ENCODE measurements at places on chromosomes 13 and 19.

DNA sequence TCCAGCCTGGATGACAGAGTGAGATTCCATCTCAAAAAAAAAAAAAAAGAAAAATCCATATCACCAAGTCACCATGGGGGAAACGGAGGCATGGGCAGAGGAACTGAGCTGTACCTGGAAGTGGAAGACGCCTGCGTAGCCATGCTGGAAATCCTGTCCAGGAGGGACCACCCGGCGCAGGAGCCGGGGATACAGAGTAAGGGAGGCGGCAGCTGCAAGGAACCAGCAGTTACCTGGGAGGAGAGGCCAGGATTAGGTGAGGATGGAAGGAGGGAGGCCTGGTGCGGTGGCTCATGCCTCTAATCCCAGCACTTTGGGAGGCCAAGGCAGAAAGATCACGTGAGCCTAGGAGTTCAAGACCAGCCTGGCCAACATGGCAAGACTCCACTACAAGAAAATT is 2.0 kb downstream of the CAPN12 start:
- DNase-seq: no peak

DNA sequence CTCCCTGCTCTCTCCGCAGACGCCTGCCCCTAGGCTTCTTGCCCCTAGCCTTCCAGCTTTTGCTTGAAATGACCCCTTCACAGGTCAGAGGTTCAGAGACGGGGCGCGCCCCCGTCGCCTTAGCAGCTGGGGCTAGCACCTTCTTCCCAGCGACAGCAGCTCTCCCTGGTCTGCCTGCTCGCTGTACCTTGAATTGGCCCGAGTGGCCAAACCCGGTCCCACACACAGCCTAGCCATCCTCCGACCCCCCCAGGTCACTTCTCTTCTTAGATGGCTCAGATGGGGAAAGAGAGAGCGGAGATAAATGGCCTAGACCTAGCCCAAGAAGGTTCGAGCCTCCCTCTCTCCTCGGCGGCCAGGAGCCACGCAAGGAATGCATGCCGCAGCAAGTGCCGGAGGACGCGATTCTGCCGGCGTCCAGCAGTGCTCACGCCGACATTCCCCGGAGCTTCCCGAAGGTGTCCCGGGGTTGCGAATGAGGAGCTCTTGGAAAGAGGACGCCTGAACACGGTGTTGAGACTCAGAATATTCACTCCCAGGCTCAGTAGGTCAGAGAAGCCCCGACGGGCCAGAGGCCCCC is 1.3 kb downstream of the CDX2 start:
- DNase-seq: no peak

DNA sequence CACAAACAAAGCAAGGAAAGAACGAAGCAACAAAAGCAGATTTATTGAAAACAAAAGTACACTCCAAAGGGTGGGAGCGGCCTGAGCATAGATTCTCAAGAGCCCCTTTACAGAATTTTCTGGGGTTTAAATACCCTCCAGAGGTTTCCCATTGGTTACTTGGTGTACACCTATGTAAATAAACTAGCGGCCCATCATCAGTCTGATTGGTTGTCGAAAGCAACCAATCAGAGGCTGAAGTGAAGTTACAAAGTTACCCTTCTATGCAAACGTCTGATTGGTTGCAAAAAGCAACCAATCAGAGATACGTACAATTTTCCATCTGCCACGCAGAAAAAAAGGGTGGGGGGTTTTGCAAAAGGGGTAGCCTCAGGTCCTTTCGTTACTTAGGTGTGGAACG is 96.3 kb upstream of the UBAC2 start:
- DNase-seq: no peak

DNA sequence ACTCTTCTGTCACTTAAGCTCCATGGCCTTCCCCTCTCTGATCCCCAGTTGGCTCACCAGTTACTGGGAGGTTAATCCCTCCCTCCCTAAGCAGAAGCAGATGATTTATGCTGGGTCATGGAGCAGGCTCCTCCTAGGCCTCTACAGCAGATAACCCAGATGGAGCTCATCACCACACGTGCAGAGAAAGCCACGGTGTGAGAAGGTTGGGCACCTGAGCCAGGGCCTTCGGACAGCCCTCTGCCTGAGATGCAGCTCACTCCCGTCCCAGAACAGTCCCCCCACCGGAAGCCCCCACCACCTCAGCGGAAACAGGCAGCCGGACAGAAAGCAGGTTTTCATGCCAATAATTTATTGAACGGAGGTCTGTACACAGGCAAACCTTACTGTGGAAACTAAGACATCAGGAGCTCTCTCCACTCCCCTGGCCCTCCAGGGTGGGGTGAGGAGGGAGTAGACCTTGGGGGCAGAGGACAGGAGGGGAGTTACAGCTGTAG is 9.8 kb downstream of the ZNF526 start:
- no peak for DNase-seq

DNA sequence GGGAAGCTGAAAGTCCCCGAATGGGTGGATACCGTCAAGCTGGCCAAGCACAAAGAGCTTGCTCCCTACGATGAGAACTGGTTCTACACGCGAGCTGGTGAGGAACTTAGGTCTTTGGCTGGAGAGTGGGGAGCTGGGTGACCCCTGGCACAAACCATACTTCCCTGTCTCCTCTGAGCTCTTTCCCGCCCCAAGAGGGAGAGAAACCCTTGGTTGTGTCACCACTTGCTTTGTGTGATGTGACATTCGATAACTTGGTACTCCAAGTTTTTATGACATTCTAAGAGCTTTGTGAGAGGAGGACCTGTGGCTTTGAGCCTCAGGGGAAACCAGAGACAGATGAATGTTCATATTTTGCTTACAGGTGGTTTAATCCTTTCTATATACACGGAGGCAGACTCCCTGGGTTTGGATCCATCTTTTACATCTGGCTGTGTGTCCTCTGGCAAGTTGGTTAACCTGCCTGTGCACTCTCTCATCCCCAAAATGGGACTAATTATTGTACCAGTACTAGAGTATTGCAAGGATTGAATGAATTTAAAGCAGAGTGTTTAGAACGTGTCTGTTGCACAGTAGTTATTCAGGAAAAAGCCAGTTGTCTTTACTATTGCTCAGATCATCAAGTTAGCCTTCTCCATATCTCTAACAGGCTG is 1.2 kb downstream of the RPS19 start:
- DNase-seq: no peak

- no peak for DNase-seq
These were observed 312.1 kb upstream of the PCDH20 start for GRCh38 chr13:61727767-61728166.

- DNase-seq: no peak
These were observed 1.6 kb upstream of the PEPD start for GRCh38 chr19:33523167-33523566.

DNA sequence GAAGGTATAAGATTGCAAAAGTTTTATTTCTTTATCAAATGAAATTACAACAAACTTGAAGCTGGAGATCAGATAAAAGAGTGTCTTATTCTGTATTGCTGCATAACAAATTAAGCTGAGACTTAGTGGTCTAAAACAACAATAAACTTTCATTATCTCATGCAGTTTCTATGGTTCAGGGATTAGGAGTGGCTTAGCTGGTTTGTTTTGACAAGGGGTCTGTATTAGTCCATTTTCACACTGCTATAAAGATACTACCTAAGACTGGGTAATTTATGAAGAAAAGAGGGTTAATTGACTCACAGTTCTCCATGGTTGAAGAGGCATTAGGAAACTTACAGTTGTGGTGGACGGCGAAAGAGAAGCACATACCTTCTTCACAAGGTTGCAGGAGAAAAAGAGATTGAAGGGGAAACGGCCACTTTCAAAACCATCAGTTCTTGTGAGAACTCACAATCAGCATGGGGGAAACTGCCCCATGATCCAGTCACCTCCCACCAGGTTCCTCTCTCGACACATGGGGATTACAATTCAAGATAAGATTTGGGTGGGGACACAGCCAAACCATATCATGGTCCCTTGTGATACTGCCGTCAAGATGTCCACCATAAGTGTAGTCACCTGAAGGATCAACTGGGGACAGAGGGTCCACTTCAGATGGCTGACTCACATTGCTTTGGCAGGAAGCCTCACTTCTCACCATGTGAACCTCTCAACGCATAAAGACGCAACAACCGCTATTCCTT is 97.8 kb downstream of the RNF17 start:
- no peak for DNase-seq

All from activated CD8-positive, alpha-beta memory T cell treated with anti-CD3 and anti-CD28 coated beads for 1 hour (primary cell).